AG04449 (cell line): ENCODE measurements at places on chromosomes 1 and 21.

- no peak for DNase-seq
Measured at GRCh38 chr1:66271904-66272254, 262.1 kb upstream of the SGIP1 start.

DNA sequence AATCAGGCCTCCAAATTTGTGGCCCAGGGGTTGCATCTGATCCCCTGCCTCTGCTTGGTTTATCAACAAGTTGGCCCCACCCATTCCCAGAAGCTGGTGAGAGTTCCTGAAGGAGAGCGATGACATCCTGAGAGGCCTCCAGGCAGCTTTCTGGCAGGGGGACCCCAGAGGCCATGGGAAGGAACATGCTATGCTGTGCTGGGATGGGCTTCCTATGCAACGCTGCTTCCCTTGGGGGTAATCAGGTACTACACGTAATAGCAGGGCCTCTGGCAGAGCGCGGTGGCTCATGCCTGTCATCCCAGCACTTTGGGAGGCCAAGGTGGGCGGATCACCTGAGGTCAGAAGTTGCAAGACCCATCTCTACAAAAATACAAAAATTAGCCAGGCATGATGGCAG lies 8.4 kb upstream of the MTF1 start:
- DNase-seq = no peak

DNA sequence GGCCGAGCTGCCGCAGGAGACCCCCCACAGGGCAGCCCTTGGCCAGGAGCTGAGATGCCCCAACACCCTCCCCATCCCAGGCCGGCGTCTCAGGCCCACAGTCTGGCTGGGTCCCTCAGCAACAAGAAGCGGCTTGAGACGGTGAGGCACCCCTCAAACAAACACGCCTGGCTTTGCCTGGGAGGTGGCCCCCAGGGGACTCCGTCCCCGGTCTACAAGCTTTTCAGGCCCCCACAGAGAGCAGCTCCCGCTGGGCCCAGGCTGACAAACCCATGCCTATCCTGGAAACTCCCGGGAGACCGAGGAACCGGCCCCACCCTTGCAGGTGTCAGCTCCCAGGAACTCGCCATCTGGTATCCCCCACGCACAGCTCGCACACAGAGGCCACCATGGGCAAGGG lies 67.0 kb downstream of the ARHGEF16 start:
- DNase-seq = no peak

GRCh38 chr1:3534803-3535637 lies 76.3 kb downstream of the MEGF6 start:
- DNase-seq = no peak

GRCh38 chr1:67339623-67340343 lies 32.1 kb downstream of the IL12RB2 start:
- DNase-seq = no peak

DNA sequence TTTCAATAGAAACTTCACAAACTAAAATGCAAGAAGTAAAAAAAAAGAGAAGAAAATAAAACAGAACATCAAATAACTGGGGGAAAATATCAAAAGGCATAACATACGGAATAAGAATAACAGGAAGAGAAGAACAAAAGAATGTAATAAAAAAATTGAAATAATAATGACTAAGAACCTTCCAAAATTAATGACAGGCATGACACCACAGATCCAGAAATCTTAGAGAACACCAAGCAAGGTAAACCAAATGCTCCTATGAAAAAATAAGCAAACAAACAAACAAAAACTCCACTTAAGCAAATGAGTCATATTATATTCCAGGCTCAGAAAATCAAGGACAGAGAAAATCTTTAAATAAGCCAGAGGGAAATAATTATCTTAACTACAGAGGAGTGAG lies 8.7 kb downstream of the OR10J1 start:
- DNase-seq = no peak

DNA sequence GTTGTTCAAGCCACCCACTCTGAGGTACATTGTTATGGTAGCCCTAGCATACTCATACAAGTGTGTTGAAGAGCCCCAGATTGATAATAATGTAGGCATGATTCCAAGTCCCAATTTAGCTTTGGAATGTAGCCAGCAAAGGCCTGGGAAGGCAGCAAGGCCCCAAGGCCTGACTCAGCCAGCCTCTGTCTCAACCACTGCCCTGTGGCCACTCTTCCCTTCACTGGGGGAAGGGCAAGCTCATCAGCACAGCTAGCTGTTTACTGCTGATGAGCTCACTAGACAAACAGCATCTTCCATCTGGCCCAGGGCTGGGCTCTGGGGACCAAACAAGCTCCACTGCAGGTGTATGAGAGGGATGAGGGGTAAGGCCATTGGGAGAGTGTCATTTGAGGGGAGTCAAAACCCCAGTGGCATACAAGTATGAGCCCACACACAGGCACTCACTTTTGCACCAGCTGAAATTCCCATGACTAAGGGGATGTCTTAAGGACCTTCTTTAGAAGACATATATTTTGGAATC lies 2.2 kb upstream of the IRF6 start:
- DNase-seq = peak; percentile 87

- DNase-seq = no peak
Measured at GRCh38 chr1:115764541-115764940, 4.0 kb downstream of the CASQ2 start.

DNA sequence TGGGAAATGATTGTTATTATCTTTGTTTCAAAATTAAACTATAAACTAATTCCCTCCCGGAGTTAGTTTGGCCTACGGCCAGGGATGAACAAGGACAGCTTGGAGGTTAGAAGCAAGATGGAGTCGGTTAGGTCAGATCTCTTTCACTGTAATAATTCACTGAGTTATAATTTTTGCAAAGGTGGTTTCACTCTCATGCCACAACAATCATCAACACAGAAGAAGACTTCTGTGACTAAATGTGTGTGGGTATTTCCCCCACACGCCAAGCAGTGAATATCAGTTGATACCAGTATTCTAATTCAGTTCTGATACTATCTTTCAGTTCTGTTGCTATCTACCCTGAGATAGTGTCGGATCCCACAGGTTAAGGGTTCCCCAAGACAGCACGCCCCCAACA lies 215.1 kb downstream of the S1PR1 start:
- DNase-seq = no peak

DNA sequence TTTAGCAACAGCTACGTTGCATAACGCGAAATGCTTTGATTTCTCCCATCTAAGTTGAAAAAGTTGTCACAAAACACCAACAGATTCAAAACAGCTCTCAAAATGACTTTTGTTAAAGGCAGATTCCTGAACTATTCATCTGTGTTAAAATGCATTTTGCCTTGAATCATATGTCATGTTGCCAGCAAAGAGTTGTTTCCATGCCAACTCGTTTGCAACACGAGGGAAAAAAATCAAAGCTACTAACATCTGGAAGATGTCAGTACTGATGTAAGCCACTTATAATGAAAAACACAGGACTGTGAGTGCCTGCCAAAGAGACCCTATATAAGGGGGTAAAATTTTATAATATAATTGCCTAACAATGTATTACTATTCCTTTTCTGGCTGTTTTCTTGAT lies 182.7 kb upstream of the PTBP2 start:
- DNase-seq = peak; percentile 72

DNA sequence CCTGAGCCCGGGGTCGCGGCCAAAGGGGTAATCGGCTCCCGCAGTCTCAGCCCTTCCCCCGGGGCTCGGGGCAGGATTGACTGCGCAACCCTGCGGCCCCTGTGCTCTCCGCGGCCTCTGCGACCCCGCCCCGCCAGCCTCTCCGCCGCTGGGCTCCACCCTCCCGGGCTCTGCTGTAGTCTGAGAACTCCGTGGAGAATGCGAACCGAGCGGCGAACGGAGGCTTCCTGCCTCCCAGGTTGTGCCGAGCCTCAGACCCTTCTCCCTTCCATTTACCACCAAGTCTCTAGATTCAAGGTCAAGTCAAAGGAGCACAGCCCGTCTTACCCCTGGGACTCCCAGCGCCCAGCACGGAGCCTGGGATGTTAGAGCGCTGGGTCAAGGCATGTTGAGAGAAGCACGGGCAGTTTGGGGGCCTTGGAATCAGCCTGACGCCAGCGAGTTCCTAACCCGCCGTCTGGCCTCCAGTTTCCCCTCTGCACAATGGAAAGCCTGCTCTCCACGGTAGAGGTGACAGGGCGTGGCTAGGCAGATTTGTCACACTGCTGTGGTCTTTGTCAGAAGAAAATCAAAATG lies 3.0 kb downstream of the ATP2B4 start:
- DNase-seq = no peak

DNA sequence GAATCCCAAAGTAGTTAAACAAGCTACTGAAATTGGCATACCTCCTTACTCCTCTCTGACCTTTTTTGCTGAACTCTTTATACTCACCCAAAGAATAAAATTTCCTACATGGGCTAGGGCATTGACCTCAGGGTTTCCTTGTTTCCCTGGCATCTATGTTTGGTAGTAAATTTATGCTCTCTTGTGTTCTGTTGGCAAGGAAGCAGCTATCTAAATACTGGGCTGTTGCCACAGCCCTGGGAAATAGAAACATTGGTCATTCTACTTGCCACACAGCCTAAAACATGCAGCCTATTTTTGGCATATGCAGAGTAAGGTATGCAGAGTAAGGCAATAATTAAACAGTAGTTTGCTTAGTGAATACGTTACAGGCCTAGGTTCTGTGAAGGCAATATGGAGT lies 351.4 kb downstream of the HLX start:
- peak; percentile 40 for DNase-seq

- DNase-seq = no peak
Measured at GRCh38 chr21:18603261-18603660, 199.7 kb upstream of the TMPRSS15 start.

- DNase-seq = no peak
Measured at GRCh38 chr1:226674892-226675714, 64.0 kb downstream of the ITPKB start.
